ENCODE measurements at places on chromosomes 11 and 22.
A peak's percentile ranks its signal among the peaks of the same experiment; 100 is the strongest.

DNA sequence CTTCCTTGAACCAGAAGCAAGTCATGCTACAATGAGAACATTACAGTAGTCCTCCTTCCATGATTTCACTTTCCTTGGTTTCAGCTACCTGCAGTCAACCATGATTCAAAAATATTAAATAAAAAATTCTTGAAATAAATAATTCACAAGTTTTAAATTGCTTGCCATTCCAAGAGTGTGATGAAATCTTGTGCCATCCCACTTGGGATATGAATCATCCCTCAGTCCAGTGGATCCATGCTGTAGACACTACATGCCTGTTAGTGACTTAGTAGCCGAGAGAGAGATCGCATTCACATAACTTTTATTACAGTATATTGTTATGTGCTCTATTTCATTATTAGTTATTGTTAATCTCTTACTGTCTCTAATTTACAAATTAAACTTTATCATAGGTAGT is 6.0 kb downstream of the HOATZ start:
- no peak for DNase-seq

GRCh38 chr11:65981972-65982823 is 19.8 kb downstream of the EIF1AD start:
- DNase-seq: no peak

DNA sequence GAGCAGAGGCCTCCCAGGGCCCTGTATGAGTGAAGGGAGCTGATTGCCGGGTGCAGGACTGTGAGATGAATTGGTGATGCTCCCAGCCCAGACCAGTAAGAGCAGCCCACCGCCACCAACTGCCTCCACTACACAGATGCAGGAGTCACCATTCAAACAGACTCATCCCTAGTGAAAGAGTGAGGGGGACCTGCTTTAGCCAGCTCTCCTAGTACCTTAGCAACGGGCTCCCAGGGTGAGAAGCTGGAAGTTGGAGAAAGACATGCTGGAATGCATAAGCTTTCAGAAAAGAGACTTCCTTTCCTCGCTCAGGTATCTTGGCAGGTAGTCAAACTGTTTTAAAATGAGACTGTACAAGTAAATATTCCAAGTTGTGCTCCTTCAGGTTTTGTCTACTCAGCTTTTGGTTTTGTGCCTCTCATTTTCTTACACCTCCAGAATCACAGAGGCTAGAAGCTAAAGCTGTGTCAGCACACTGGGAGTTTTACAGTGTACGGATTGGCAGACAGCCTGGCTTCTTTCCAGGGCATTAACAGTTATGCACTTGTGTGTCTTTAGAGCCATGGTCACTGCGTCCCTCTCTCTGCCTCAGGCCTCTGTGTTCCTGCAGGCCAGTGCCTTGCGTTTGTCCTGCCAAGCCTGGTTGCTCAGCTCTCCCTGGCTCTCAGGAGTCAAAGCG is 146.2 kb downstream of the ATXN10 start:
- peak; percentile 42 for DNase-seq

DNA sequence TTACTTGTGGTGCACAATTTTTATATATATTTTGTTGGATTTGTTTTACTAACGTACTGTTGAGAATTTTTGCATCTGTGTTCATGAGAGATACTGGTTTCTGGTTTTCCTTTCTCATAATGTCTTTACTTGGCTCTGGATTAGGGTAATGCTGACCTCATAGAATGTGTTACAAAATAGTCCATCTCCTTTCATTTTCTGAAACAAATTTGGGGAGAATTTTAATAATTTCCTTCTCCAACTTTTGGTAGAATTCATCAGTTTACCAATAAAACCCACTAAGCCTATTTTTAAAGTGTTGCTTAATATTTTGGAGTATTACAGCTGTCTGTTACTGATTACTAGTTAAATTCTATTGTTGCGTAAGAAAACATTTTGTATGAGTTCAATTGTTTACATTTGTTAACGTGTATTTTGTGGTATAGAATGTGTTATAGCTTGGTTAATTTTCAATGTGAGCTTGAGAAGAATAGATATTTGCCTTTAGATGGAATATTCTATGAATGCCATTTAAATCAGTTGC is 11.5 kb downstream of the TRIM22 start:
- DNase-seq: no peak

- no peak for DNase-seq
Measured at GRCh38 chr11:75536786-75537641, 11.3 kb upstream of the GDPD5 start.

DNA sequence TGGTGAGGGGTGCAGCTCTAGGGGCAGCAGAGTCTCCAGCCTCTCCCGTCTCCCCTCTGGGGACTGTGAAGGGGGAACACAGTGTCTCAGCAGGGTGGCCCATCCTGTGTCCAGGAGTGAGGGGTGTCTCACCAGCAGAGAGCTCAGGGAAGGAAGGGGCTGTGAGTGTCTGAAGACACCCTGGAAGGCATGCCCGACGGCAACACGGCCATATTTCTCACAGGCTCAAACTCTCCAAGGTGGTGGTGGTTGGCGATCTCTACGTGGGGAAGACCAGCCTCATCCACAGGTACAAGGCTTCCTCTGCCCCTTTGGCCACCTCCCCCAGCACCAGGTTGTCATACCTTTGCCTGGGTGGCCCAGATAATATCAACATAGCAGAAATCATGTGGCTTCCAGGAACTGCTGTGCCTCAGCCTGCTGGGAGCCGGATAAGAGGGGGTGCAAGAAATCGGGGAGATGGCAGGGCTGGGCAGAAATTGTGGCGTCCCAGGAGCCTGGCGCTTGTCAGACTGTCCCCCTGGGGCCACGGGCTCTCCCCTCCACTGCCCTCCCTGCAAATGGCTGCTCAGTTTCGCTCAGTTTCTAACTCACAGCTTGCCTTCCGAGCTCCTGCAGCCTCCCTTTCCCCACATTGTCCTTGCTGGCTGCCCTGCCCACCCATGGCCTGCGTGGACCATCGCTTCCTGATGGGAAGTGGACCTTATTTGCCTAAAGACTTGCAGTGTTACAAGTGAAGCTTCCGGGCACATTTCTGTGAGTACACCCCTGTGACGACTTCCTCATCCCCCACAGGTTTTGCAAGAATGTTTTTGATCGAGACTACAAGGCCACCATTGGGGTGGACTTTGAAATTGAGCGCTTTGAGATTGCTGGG is 7.2 kb downstream of the RAB36 start:
- no peak for DNase-seq

GRCh38 chr11:132202621-132203020 is 832.2 kb downstream of the NTM start:
- DNase-seq: no peak

GRCh38 chr22:41912338-41913039 is 2.4 kb downstream of the SHISA8 start:
- no peak for DNase-seq

- DNase-seq: peak; percentile 14
Measured at GRCh38 chr22:50008151-50009040, 4.2 kb downstream of the IL17REL start.

- DNase-seq: peak; percentile 1
Measured at GRCh38 chr11:2549080-2549479, 104.3 kb downstream of the KCNQ1 start.
